ENCODE measurements at places on chromosomes 1 and 21. TPM values are rescaled to one million over a fixed set of nuclear protein-coding genes. Genes with fewer than 3 reads are reported as not detected.

The LCE6A gene
- total RNA-seq: not detected

The ICOSLG gene
- 11.9 TPM for total RNA-seq

The ACP6 gene
- total RNA-seq: 24.8 TPM

The PLXNA2 gene
- 51.5 TPM for total RNA-seq

All from Peyer's patch (tissue), 4 donors.